Fibroblast of the aortic adventitia (primary cell): ENCODE measurements at places on chromosomes 12 and 14. TPM values are rescaled to one million over a fixed set of nuclear protein-coding genes. Genes with fewer than 3 reads are reported as not detected.

SLC35F4 gene
- not detected in 2 replicates for total RNA-seq

DNA sequence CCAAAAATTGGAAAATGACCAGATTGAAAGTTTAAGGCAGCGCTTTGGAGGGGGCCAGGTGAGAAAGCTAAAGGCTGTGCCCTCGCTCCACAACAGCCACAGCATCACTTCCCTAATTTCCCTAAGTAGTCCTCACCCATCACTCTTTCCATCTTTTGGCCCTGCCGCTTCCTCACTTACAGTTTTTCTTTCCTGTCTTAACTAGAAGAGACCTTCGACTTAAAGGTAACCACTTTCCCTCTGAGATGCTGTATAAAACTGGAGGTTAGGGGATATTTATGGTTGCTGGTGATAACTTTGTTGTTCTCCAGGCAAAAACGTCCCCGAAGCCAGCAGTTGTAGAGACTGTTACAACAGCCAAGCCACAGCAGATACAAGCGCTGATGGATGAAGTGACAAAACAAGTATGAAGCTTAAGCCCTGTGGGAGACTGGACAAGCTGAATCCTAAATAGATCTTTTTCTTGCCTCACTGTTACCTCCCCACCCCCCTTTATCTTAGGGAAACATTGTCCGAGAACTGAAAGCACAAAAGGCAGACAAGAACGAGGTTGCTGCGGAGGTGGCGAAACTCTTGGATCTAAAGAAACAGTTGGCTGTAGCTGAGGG is 4.3 kb downstream of the DDIT3 start:
- DNase-seq = peak; percentile 26

DNA sequence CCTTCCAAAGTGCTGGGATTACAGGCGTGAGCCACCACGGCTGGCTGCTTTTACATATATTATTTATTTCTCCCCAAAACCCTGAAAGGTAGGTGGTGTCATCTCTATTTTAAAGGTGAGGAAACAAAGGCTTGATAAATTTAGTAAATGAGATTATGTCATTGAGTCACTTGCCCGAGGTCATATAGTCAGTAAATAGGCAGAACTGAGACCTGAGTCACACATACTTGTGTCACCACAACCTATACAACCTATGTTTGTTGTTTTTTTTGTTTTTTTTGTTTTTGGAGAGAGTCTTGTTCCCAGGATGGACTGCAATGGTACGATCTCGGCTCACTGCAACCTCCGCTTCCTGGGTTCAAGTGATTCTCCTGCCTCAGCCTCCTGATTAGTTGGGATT is 12.8 kb downstream of the TSFM start:
- no peak for DNase-seq

KLRC1 gene
- total RNA-seq = not detected in 2 replicates

DNA sequence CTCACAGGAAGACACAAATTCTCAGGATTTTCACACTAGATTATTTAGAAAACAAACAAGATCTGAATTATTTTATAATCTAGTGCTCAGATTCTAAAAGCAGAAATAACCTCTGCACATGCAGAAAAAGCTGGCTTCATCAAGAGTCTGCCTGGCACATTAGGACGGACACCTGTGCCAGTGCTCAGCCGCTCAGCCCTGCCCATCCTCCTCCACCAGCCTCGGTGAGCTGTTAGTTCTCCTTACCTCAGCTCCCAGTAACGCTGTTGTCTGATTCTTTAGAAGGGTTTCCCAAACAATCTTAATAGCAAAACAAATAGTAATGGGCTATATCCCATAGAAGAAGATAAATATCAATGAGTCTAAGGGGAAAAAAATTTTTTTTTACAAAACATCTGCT is 27.7 kb downstream of the DUSP16 start:
- DNase-seq = no peak

- no peak for DNase-seq
Measured at GRCh38 chr12:40738856-40739255, 46.6 kb downstream of the CNTN1 start.

GRCh38 chr12:72716221-72716620 is 444.1 kb downstream of the TRHDE start:
- no peak for DNase-seq

DNA sequence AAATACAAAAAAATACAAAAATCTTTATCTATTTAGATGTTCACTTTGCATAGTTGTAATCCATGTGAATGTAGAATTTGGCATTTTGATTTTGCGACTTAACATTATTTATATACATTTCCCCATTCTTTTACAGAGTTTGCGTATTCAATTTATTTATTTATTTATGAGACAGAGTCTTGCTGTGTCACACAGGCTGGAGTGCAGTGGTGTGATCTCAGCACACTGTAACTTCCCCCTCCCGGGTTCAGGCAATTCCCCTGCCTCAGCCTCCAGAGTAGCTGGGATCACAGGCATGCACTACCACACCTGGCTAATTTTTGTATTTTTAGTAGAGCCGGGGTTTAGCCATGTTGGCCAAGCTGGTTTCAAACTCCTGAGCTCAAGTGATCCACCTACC is 25.3 kb upstream of the STRN3 start:
- no peak for DNase-seq

MGP gene
- 223 and 529 TPM in 2 replicates for total RNA-seq

IFNG-AS1 gene
- 0.09 TPM in 1 of 2 replicates, not detected in the other for total RNA-seq

- peak; percentile 86 for DNase-seq
Measured at GRCh38 chr14:71415404-71415690, 508.1 kb downstream of the PCNX1 start.

DNA sequence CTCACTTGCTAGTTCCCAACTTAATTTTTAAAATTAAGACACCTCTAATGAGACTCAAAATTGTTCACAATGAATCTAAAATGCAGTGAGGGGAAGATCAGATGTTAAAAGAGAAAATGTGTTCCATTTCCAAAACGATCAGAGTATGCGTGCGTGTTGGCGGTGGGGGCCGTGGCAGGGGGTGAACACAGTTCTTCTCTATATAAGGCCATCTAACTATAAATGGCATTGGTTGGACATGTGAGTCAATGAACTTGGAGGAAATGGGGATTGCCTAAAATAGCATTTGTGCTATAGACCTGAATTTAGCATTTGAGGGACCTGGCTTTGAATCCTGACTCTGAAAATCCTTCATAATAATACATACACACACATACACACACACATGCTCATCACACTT is 149.4 kb downstream of the FOXN3 start:
- DNase-seq = no peak

DNA sequence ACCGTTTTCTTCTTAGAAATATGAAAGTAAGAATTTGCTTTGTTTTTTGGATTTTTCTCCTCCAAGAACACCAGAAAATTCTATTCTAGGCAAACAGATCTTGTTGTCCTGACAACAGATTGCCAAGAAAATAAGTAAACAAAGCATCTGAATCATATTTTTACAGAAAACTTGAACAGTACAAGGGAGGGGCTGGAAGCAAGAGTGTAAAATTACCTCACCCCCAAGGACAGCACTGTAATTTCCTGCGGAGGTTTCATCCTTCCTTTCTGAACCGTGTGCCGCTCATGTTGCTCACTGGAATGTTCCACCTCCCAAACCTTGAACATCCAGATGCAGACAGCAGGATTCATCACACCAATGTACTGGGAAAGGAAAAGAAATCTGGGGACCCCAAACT is 5.4 kb upstream of the CAMKK2 start:
- no peak for DNase-seq

TSPAN9 gene
- total RNA-seq = 8.1 and 19.4 TPM in 2 replicates

RIPK3 gene
- total RNA-seq = 0.99 and 3.0 TPM in 2 replicates

- peak; percentile 62 for DNase-seq
Measured at GRCh38 chr14:24817212-24818057, 183.4 kb upstream of the GZMB start.

FGF6 gene
- total RNA-seq = not detected in 2 replicates

DNA sequence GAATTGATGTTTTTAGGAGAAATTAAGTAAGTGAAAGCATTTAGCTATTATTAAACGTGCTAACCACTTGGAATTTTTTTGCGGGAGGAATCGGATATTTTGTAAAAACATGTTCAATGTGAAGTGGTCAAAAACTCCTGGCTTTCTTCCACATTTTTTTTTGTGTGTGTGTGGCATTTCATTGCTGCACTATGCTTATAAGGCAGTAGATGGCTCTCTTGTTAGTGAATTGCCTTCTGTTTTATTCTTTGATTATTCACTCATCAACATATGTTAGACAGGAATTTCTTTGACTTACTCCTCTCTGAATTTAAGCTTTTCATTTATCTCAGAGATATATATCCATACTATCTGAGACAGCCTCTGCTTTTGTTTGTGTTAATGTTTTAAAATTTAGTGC is 71.3 kb downstream of the DERA start:
- DNase-seq = peak; percentile 75

DNA sequence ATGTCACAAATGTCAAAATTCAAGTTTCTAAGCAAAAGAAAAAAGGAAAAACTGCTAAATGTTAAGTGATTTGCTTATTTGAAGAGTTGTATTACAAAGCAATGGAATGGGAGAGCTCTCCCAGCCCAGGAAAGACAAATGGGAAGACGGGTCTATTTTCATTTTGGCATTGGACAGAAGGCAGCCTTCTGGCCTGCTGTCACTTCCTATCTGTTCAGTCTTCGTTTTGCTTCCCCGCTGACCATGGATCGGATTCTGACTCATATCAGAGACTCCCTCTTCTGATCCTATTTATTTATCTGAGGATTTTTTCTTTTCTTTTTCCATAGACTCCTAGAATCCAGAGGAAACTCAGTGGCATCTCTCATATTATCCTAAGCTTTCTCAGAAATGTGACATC is 634.9 kb downstream of the DIO2 start:
- peak; percentile 30 for DNase-seq

GRCh38 chr14:54108481-54109471 is 152.2 kb upstream of the BMP4 start:
- peak; percentile 95 for DNase-seq
